ENCODE measurements at places on chromosomes 16 and 17.

DNA sequence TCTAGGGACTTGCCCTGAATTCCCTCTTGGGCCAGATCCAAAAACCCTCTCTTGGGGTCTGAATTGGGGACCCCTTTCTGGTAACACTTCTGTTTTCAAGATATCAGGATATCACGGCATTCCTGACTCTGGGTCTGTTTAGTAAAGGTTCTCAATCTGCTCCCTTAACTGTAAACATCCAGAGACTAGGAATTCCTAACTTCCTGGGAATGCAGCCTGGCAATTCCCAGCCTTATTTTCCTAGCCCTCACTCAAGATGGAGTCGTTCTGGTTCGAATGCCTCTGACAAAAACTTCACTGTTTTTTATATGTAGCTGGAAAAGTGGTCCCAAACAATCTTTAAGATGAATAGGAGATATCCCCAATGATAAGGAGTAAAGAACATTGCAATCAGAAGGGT is 141.6 kb upstream of the XYLT1 start:
- H3K27me3 ChIP-seq: no peaks in the 10 kb centered on the region
- no peak for DNase-seq
- no peak overlapping the region for H3K4me3 ChIP-seq
- H3K4me1 ChIP-seq: no peaks in the 10 kb centered on the region
- no peaks in the 10 kb centered on the region for H3K36me3 ChIP-seq

GRCh38 chr16:47887496-47887895 is 268.3 kb downstream of the ABCC12 start:
- H3K36me3 ChIP-seq: no peaks in the 10 kb centered on the region
- no peaks in the 10 kb centered on the region for H3K4me1 ChIP-seq
- DNase-seq: no peak
- no peak overlapping the region for H3K27ac ChIP-seq

- H3K4me3 ChIP-seq: no peak overlapping the region
- DNase-seq: no peak
- H3K36me3 ChIP-seq: no peaks in the 10 kb centered on the region
- no peaks in the 10 kb centered on the region for H3K4me1 ChIP-seq
- H3K27me3 ChIP-seq: no peaks in the 10 kb centered on the region
- peak overlapping the region; percentile 9 for H3K27ac ChIP-seq
Observed at GRCh38 chr17:40471846-40472732, 28.8 kb downstream of the IGFBP4 start.

DNA sequence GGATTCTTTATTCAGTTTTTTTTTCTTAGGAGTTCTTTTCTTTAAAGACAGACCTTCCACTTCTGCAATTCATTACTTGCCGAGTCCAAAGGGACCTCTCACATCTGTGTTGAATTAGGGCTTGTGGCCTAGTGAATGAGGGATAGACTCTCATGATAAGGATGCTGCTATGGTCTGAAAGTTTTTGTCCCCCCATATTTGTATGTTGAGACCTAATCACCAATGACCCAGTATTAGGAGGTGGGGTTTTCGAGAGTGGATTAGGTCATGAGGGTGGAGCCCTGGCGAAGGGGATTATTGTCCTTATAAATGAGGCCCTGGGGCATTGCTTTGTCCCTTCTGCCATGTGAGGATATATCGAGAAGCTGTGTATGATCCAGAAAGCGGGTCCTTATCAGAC is 9.5 kb downstream of the KRT12 start:
- no peak overlapping the region for H3K4me3 ChIP-seq
- H3K4me1 ChIP-seq: no peaks in the 10 kb centered on the region
- no peak overlapping the region for H3K27ac ChIP-seq
- H3K36me3 ChIP-seq: no peaks in the 10 kb centered on the region

DNA sequence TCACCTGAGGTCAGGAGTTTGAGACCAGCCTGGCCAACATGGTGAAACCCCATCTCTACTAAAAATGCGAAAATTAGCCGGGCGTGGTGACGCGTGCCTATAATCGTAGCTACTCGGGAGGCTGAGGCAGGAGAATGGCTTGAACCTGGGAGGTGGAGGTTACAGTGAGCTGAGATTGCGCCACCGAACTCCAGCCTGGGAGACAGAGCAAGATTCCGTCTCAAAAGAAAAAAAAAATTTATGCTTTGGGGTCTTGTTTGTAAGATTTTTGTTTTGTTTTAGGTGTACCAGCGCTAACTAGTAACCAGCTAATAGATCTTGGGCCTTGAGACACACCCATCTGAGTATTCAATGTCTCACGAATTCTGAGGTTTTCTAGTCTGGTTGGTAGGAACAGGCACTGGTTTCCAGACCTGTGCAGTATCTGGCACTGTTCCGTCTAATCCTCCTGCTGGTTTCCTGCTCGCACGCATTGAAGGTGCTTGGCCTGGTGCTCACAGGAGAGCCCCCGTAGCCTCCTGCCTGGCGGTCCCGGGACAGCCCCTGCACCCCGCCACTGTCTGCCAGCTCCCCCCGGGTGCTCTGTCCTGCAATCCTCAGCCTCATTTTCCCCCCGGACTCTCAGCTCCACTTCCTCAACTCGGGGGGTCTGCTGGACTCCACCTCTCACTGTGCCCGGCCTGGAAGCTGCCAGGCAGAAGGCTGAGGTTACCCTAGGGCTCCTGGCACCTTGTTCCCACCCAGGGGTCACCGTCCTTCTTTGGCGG is 10.6 kb upstream of the DUS1L start:
- H3K4me3 ChIP-seq: no peak overlapping the region
- no peak overlapping the region for H3K27ac ChIP-seq
- DNase-seq: no peak
- H3K4me1 ChIP-seq: no peaks in the 10 kb centered on the region
- no peaks in the 10 kb centered on the region for H3K27me3 ChIP-seq
- H3K36me3 ChIP-seq: peaks cover 30% of the 10 kb centered on the region

DNA sequence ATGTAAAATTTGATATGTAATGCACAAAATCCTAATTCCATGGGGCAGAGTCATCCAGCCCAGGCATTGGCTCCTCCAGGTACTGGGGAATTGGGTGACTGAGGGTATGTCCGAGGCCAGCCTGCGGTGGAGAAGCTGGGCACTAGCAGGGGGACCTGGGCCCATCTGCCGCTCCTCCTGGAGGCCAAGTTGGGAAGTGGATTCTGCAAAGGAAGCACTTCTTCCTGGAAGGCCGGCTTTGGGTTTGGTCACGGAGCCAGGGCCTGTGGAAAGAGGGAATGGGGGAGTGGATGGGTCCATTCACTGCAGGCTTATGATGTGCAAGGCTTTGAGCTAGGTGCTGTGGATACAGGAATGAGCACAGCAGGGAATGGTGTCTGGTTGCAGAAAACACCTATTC is 85.8 kb downstream of the GNAO1 start:
- H3K36me3 ChIP-seq: no peaks in the 10 kb centered on the region
- no peaks in the 10 kb centered on the region for H3K4me1 ChIP-seq
- H3K27ac ChIP-seq: no peak overlapping the region
- no peak for DNase-seq
- H3K27me3 ChIP-seq: no peaks in the 10 kb centered on the region

- no peaks in the 10 kb centered on the region for H3K4me1 ChIP-seq
- no peaks in the 10 kb centered on the region for H3K36me3 ChIP-seq
- DNase-seq: no peak
- no peak overlapping the region for H3K4me3 ChIP-seq
- no peak overlapping the region for H3K27ac ChIP-seq
- H3K27me3 ChIP-seq: no peaks in the 10 kb centered on the region
Observed at GRCh38 chr17:3381957-3382356, 4.2 kb downstream of the OR3A2 start.

GRCh38 chr17:74243013-74243755 is 29.8 kb downstream of the TTYH2 start:
- no peak overlapping the region for H3K4me3 ChIP-seq
- H3K27ac ChIP-seq: no peak overlapping the region
- H3K27me3 ChIP-seq: no peaks in the 10 kb centered on the region
- H3K4me1 ChIP-seq: no peaks in the 10 kb centered on the region
- no peak for DNase-seq

- no peak overlapping the region for H3K27ac ChIP-seq
- H3K4me1 ChIP-seq: no peaks in the 10 kb centered on the region
- H3K4me3 ChIP-seq: no peak overlapping the region
- H3K36me3 ChIP-seq: no peaks in the 10 kb centered on the region
- no peaks in the 10 kb centered on the region for H3K27me3 ChIP-seq
Observed at GRCh38 chr16:74568961-74569631, 37.8 kb downstream of the GLG1 start.

DNA sequence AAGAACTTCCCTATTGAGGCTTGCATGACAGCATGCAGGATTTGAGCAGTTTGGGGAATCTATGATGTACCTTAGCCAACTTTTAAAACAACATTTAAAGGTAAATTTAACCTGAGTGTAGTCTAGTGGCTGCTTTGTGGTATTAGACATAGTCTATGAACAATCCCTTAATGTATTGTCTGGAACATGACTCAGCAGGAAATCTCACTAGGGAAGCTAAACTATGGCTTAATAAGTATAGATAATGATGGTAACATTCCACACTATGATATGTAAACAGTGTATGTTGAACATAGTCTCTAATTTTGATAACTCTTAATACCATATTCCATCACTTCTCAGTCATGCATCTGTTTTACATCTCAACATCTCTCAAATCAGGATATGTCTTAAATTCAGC is 52.1 kb upstream of the SLC12A3 start:
- H3K27me3 ChIP-seq: no peaks in the 10 kb centered on the region
- no peaks in the 10 kb centered on the region for H3K4me1 ChIP-seq
- DNase-seq: no peak
- H3K27ac ChIP-seq: no peak overlapping the region
- H3K4me3 ChIP-seq: no peak overlapping the region
- H3K36me3 ChIP-seq: no peaks in the 10 kb centered on the region

DNA sequence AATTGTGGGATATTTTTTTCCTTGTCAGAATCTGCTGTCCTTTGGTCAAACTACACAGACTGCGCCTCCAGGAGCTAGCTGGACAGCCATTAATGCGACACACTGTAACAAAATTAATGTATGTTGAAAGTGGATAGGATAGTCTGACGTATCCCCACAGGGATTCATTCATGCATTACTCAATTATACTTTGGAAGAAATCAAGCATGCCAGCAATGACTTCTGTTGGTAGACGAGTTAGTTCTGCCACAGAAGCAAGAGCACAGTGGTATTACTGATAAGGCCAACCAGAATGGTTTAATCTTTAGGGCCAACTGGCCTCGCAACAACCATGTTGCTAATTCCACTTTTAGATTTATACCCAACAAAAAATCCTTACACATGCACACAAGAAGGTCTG is 106.4 kb upstream of the TOB1 start:
- H3K4me1 ChIP-seq: peaks cover 13% of the 10 kb centered on the region
- DNase-seq: no peak
- H3K4me3 ChIP-seq: no peak overlapping the region
- peaks cover 52% of the 10 kb centered on the region for H3K36me3 ChIP-seq

GRCh38 chr16:20515688-20516090 is 60.5 kb downstream of the ACSM2B start:
- H3K4me1 ChIP-seq: no peaks in the 10 kb centered on the region
- H3K36me3 ChIP-seq: no peaks in the 10 kb centered on the region
- DNase-seq: no peak

GRCh38 chr16:57823836-57824235 is 21.5 kb upstream of the KIFC3 start:
- H3K4me3 ChIP-seq: no peak overlapping the region
- no peaks in the 10 kb centered on the region for H3K36me3 ChIP-seq
- no peak for DNase-seq
- no peaks in the 10 kb centered on the region for H3K4me1 ChIP-seq
- no peak overlapping the region for H3K27ac ChIP-seq
- H3K27me3 ChIP-seq: no peaks in the 10 kb centered on the region

DNA sequence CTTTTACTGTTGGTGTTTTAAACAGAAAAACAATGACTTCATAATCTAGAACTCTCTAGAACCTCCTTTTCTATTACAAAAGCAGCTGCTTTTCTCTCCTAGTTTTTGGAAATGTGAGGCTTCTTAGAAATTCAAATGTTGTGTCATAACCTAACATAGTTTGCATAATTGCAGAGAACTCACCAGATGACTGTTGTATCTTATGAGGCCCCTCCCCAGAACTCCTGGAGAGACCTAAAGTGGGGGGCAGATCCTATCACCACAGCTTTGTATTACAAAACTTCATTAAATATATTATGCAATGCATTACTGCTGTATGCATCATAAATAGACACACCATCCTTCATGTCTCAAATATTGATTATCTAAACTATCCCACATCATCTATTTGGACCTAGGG is 538.7 kb upstream of the HSBP1 start:
- H3K4me3 ChIP-seq: no peak overlapping the region
- H3K36me3 ChIP-seq: no peaks in the 10 kb centered on the region

DNA sequence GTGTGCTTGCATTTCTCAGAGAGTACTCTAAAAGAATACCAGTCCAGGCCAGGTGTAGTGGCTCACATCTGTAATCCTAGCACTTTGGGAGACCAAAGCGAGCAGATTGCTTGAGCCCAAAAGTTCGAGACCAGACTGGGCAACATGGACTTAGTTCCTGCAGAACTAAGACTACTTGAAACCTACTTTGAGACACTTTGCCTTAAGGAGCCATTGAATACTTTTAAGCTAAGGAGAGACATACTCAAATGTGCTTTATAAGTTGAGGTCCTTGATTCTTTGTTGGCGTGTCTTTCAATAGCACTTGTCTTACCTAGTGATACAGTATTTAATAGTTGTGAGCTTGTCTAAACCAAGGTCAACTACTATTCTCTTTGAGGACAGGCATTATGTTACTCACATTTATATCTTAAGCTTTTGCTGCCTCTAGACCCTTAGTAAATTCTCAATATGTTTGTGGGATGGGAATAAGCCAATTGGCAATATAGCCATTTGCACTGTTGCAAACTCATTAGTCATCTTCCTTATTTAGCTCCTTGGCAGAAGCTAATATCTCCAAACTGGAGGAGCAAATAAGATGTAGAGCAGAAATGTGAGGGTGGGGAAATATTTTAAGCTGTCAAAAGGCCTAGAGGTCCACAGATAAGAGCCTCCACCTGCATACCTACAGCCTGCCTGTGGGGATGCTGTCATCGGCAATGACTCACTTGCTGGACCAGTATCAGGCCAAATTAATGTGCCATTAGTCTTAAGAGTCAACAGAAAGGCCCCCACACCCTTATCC is 16.3 kb downstream of the SCPEP1 start:
- H3K27me3 ChIP-seq: no peaks in the 10 kb centered on the region
- no peak overlapping the region for H3K4me3 ChIP-seq
- no peak for DNase-seq
- H3K4me1 ChIP-seq: no peaks in the 10 kb centered on the region

GRCh38 chr17:56909742-56910508 is 3.9 kb downstream of the TRIM25 start:
- peak overlapping the region; percentile 5 for H3K4me3 ChIP-seq
- no peak for DNase-seq
- peak overlapping the region; percentile 41 for H3K27ac ChIP-seq
- H3K27me3 ChIP-seq: no peaks in the 10 kb centered on the region
- H3K4me1 ChIP-seq: no peaks in the 10 kb centered on the region
- peaks cover 34% of the 10 kb centered on the region for H3K36me3 ChIP-seq

- no peaks in the 10 kb centered on the region for H3K4me1 ChIP-seq
- H3K36me3 ChIP-seq: no peaks in the 10 kb centered on the region
Observed at GRCh38 chr16:89052191-89052889, 41.3 kb upstream of the ACSF3 start.

- no peak overlapping the region for H3K4me3 ChIP-seq
- H3K27ac ChIP-seq: no peak overlapping the region
- H3K27me3 ChIP-seq: no peaks in the 10 kb centered on the region
- H3K36me3 ChIP-seq: no peaks in the 10 kb centered on the region
- H3K4me1 ChIP-seq: no peaks in the 10 kb centered on the region
Observed at GRCh38 chr16:8426569-8426968, 163.7 kb downstream of the TMEM114 start.

Data from ascending aorta (tissue), 2 donors.